ENCODE measurements at places on chromosomes 5 and 9.

GRCh38 chr5:19874811-19875210 lies 113.2 kb downstream of the CDH18 start:
- H3K36me3 ChIP-seq: no peaks in the 10 kb centered on the region
- H3K4me3 ChIP-seq: no peak overlapping the region
- H3K27ac ChIP-seq: no peak overlapping the region
- H3K27me3 ChIP-seq: no peaks in the 10 kb centered on the region
- no peaks in the 10 kb centered on the region for H3K4me1 ChIP-seq

DNA sequence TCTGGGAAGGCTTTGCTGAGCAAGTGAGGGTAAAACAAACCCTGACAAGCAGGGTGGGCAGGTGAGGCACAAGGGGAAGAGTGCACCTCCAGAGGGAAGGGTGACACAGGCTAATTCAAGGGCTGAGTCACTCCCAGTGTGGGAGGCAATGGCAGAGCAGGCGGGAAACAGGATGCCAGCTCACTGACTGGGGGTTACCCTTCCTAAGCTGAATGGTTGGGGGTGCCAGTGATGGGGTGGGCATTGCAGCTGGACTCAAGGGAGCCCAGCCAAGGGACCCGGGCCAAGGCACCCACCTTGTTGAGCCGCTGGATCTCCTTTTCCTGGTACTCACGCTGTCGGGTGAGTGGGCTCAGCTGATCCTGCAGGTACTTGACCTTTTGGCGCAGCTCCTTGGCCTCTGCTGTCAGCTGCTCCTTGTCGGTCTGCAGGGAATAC lies 18.4 kb downstream of the GPX3 start:
- peaks cover 27% of the 10 kb centered on the region for H3K4me1 ChIP-seq
- no peaks in the 10 kb centered on the region for H3K27me3 ChIP-seq

DNA sequence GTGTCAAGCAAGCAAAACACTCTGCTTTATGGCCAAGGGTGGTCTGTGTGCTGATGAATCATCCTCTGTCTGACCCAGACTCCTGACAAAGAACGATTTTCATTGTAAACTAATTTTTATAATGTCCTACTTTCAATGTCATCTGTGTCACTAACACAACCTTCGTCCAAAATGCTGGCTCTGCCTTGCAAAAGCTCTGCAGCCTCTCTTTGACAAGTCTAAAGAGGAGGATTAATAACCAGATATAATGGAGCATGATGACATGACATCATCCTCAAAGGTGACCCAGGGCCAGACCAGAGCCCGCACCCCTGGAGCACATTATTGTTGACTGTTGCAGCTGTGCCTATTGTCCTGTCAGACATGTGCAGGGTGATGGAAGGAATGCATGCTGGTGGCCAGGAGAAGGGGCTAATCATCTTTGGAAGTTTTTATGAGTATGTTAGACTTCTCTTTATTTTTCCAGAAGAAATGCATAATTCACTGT lies 589.4 kb downstream of the NR2F1-AS1 start:
- H3K27me3 ChIP-seq: no peaks in the 10 kb centered on the region
- H3K36me3 ChIP-seq: peaks cover 5% of the 10 kb centered on the region
- H3K27ac ChIP-seq: peak overlapping the region; percentile 9
- DNase-seq: no peak
- H3K4me3 ChIP-seq: no peak overlapping the region

DNA sequence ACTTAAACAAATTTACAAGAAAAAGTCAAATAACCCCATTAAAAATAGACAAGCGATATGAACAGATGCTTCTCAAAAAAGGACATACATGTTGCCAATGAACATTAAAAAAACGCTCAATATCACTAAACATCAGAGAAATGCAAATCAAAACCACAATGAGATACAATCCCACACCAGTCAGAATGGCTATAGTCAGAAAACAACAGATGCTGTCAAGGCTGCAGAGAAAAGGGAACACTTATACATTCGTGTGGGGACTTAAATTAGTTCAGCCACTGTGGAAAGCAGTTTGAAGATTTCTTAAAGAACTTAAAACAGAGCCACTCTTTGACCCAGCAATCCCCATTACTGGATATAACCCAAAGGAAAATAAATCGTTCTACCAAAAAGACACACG lies 10.8 kb downstream of the OR13F1 start:
- no peaks in the 10 kb centered on the region for H3K4me1 ChIP-seq
- H3K27me3 ChIP-seq: peaks cover 18% of the 10 kb centered on the region
- no peak overlapping the region for H3K27ac ChIP-seq
- no peaks in the 10 kb centered on the region for H3K36me3 ChIP-seq
- DNase-seq: no peak
- no peak overlapping the region for H3K4me3 ChIP-seq

- H3K4me1 ChIP-seq: no peaks in the 10 kb centered on the region
- peak; percentile 88 for DNase-seq
- H3K36me3 ChIP-seq: peaks cover 7% of the 10 kb centered on the region
- H3K4me3 ChIP-seq: no peak overlapping the region
These were observed 330.7 kb downstream of the CDH10 start for GRCh38 chr5:24314106-24314505.

DNA sequence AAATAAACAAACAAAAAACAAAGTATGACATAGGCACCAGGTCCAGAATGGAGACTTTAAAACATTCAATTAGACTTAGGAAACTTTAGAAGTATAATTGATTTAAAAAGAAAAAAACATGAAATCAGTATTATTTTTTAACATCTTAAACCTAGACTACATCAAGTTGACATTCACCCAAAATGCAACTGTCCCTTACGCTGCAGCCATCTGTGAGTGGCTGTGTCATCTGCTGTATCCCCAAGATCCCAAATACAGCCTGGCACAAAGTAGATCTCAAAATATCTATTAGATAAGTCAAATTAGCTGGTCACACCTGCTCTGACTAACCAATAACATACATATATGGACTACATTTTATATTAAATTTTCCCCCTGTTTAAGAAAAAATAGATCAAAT lies 7.8 kb downstream of the TTLL11 start:
- no peak for DNase-seq
- no peak overlapping the region for H3K4me3 ChIP-seq
- peaks cover 57% of the 10 kb centered on the region for H3K4me1 ChIP-seq
- H3K36me3 ChIP-seq: peaks cover 5% of the 10 kb centered on the region
- H3K27me3 ChIP-seq: no peaks in the 10 kb centered on the region
- no peak overlapping the region for H3K27ac ChIP-seq

DNA sequence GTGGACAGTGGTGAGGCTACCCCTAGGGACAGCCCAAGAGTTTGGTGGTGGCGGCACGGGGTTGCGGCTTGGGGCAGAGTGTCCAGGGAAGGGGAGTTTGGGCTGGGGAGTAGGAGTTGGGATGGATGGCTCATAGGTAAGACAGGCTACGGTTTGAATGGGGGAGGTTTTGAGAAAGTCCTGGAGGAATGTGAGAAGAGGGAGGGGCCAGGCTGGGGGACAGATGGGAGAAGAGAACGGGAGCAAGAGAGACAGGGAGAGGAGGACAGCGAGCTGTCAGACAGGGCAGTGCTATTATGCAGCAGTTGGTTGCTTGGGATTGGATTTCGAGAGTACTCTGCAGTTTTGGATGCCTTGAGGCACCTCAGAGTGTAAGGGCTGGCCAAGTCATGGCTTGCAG lies 24.5 kb downstream of the PSD2 start:
- H3K4me1 ChIP-seq: no peaks in the 10 kb centered on the region
- peaks cover 11% of the 10 kb centered on the region for H3K36me3 ChIP-seq
- peak; percentile 42 for DNase-seq
- H3K27ac ChIP-seq: no peak overlapping the region
- peaks cover 40% of the 10 kb centered on the region for H3K27me3 ChIP-seq
